ENCODE measurements at places on chromosomes 7 and 10.

DNA sequence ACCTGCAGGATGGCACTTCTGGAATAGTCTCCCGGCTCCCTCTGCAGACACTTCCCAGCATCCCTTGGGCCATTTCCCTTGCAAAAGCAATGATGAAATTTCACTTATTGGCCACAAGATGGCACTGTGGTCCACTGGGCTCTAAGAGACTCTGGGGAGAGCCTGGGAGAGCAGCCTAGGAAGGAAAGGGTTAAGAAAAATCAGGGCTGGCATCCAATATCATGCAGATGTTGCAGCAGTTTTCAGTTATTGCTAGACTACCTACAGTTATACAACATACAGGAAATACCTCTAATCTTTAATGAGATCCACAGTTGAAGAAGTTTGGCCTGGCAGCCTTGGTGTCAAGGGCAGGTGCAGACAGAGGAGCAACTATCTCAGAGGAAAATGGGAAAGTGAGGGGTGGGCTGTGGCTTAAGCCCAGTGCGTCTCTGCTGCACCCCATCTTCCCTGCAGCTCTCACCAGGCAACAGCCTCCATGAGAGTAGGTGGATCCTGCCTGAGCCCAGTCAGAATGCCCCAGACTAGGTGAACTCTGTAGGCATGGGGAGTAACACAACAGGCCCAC is 100.2 kb upstream of the PRSS58 start:
- no peak for DNase-seq

DNA sequence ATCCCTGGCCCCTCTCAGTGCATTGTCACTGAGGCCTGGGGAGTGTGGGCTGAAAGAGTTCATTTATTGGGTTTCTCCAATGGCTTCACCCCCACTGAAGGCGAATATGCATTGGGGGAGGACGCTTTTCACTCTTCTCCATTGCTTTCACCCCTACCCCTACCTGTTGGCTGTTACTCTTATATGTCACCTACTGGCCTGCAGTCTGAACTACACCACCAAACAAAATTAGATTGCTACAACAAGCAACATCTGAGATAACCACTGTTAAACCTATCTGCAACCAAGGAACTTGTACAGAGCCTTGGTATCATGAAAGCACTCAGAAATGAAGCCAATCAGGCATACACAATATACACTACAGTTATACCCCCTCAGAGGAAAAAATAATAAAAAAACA is 203.7 kb downstream of the REEP3 start:
- no peak for DNase-seq

- DNase-seq, result no peak
These were observed 109.1 kb upstream of the GDF10 start for GRCh38 chr10:47190802-47191450.

- DNase-seq, result no peak
These were observed 149.8 kb downstream of the HBP1 start for GRCh38 chr7:107318523-107319160.

- DNase-seq, result no peak
These were observed 88.8 kb downstream of the KMT2E start for GRCh38 chr7:105102557-105103352.

DNA sequence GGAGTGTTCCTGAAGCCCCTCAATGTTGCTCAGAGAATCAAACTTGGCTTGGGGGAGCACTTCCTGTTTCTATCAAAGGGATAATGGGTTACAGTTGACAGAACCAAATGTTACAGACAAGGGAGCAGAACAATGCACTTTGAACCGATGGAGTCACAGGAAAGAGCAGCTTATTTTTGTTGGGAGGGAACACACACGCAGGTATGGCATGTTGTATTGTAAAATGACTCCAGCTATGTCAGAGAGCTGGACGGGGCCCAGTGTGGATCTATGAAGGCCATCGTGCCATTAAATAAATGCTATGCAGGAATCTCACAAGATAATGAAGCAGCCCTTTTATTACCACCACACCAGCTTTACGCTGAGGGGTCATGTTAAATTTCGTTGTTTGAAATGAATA is 35.1 kb downstream of the RHOBTB1 start:
- DNase-seq, result no peak

DNA sequence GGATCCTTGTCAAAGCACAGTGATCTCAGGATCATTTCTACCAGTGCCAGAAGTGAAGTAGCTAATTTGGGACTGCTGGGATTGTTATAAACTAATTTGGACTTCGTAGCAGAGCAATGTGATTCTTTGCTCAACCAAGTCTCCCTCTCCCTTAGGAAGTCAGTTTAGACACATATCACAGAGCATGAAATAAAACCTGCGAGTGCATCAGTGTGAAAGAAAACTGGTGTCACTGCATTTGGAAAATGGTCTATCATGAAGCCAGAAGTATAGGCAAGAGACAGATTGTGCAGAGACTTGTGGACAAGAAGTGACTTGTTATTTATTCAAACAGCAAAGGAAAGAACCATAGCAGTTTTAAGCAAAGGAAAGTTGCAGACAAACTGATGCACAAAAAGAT is 560.5 kb upstream of the NRG3 start:
- DNase-seq, result no peak

DNA sequence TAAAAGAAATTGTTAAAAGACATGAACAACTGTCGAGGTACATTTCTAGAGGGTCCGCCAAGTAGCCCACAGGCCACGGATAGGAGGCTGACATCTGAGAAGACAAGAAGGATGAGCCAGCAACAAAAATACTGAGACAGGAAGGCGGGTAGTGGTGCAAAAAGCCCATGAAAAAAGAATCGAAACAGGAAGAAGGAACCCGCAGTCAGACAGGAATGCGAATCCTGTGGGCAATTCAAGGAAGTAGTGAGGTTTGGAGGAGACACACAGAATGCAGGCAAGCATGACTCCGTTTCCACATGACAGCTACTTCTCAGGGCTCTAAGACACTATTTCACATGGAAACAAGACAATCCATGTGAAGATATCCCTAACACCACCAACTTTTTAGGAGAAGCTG is 125.2 kb downstream of the DOCK4 start:
- no peak for DNase-seq

DNA sequence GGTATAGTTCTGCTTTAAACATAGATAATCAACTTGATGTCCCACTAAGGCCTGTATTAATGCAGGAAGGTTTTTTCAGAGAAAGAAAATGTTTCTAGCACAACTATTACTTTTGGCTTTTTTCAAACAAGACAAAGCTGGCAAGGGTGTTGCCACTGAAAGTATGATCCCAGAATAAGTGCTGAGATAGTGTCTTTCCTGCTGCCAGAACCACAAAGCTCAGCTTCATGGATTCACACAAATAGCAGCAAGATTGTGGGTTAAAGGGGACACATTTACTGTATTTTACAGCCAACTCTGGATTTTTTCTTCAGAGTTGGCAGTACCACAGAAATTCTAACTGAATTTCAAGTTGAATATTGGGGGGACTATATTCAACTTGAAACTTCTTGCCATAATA is 4.3 kb downstream of the NCOA4 start:
- no peak for DNase-seq

- DNase-seq, result no peak
These were observed 110.8 kb downstream of the JAZF1 start for GRCh38 chr7:28069807-28070206.

GRCh38 chr10:58399410-58399809 is 14.2 kb downstream of the TFAM start:
- no peak for DNase-seq

GRCh38 chr10:56831681-56832080 is 470.6 kb upstream of the ZWINT start:
- DNase-seq, result no peak

- DNase-seq, result no peak
These were observed 47.1 kb downstream of the NT5C2 start for GRCh38 chr10:103145860-103146466.

DNA sequence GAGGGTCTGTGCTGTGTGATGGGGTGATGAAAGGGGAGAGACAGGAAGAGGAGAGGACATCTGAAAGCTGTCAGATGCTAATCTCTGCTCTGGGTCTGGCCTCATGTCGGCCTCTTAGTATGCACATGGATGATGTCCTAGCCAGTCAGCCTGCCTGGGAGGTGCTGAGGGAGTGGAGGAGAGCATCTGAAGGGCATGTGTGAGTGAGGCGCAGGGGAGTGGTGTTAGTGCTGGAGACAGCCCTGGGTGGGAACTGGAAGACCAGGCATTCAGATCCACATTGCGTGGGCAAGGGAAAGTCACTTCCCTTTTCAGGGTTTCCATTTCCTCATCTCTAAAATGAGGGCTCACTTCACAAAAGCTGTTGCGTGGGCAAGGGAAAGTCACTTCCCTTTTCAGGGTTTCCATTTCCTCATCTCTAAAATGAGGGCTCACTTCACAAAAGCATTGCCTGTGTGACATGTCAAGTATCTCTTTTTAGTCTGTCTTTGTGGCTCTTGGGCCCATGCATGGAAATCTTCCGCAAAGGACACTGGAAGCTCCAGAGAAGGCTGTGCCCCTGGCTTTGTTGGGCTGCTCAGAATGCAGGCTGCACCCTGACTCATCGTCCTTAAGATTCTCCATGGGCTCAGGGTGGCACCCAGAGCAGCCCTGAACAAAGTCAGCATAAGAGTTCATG is 10.0 kb downstream of the SFTPD start:
- DNase-seq, result no peak

GRCh38 chr7:139701908-139702307 is 75.9 kb downstream of the HIPK2 start:
- DNase-seq, result no peak

DNA sequence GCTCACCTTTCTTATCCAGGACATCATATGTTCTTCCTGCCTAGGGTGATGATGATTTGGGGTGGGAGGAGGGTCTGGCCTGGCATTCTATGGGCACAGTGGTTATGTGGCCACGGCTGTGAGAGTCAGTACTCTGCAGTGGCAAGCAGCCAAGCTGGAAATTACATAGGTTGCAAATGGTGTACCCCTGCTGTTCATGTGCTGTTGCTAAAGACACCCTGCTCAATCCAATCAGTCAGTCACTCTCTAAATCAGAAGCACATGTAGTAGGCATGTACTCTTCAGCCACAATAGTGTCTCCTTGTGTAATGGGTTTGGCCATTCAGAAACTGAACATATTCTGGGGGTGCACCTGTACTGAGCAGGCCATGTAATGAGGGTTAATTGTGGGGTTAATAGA is 449.1 kb upstream of the ANKRD30A start:
- no peak for DNase-seq

DNA sequence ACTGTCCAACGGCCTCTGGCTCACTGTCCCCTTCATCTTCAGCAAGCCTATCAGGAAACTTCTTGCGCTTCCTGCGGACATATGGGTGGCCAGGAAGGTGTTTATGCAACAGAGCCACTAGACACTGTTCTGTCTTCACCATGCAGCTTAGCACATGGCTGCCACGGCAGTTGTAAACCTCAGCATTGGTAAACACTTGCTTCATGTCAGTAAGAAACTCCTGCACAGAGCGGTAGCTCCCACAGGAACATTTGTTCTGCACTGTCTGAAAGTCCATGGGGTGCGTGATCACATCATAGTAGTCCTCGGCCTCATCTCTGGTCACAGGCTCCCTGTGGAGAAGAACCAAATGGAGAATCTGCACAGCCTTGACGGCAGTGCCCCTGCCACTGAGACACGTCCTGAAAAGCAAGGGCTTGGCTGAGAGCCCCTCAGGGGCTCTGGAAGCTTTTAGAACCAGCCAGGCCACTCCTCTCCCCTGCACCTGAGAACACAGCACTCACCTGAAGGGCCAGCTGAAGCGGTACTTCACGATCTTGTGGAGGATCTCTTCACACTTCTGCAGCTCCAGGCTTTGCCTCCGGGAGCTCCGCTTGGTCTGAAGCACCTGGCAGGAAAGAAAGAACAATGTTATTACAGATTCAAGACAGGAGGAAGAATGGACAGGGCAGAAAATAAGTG is 8.8 kb downstream of the FZD9 start:
- no peak for DNase-seq

GRCh38 chr10:78579995-78580394 is 488.8 kb upstream of the ZMIZ1 start:
- DNase-seq, result no peak

DNA sequence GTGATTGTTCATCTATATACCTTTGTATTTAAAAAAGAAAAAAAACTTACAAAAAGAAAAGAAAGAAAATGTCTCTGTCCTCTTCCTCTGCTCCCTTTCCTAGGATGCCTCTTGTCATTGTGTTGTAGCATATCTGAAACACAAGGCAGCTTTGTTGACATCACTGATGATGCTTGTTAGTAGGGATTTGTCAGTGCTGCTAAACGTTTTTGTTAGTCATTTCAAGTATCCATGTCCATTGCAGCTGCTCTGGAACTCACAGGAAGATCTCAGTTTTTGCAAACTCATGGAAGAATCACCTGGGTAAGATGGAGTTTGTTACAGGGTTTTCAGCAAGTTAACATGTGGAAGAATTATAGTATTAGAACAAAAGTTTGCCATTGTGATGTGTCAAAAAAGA is 123.6 kb downstream of the CCSER2 start:
- no peak for DNase-seq

GRCh38 chr10:73083221-73083620 is 13.4 kb downstream of the P4HA1 start:
- DNase-seq, result no peak

DNA sequence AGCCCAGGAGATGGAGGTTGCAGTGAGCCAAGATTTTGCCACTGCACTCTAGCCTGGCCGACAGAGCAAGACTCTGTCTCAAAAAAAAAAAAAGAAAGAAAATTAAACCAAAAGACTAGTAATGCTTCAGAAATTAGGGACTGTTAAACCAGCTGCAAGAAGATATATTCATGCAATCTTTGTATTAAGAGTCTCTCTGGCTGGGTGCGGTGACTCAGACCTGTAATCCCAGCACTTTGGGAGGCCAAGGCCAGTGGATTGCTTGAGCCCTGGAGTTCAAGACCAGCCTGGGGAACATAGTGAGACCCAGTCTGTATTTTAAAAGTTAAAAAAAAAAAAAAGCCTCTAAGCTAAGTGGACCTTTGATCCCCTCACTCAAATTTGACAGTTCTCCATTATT is 2.5 kb upstream of the HNRNPF start:
- DNase-seq, result no peak

DNA sequence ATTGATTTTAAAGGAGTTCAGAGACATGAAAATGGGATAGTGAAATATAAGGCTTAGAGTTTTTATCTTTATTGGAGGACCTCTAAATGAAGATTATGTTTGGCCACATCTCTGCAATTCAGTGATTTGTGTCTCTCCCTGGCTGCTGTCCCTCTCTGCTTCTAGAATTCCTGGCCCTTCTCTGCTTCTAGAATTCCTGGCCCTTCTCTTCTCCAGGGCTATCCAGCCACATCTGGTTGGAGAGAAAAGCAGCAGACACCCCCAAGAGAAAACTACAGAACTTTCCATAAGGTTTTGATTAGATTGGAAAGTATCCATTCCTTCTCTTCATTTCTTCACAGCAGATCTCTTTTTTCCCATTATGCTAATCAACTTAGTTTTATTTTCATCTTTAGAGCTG is 135.5 kb downstream of the NPY start:
- no peak for DNase-seq

- DNase-seq, result no peak
These were observed 1.8 kb downstream of the PRF1 start for GRCh38 chr10:70600512-70601395.

GRCh38 chr10:17599089-17599488 is 18.1 kb downstream of the HACD1 start:
- no peak for DNase-seq

DNA sequence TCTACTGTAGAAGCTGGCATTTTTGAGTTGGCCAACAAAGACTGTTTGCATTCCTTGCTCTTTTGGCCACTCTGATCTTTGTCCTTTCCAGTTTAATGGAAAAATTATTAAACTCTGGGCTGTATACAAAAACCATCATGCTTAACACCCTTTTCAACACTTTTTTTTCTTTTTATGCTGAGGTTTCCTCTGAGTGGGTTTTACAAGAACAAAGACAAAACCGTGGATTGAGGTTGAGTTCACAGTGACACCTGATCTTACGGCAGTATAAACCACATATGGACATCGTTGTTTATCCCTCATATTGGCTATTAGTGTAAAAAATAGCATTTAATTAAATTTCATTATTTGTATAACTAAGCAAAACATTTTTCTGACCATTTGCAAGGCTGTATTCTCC is 21.8 kb downstream of the MGAM start:
- DNase-seq, result no peak

Measured in activated T-helper 1 cell treated with Interleukin-2 at 50 U/mL for 16 hours (primary cell).